Stimulated activated CD4-positive, alpha-beta T cell treated with anti-CD3 and anti-CD28 coated beads, Interleukin-1b, Interleukin-23, amount 100 ng/mL, for 4 hours (primary cell): ENCODE measurements at places on chromosomes 4 and X.

- DNase-seq, result no peak
Measured at GRCh38 chrX:104315555-104315954, 60.8 kb upstream of the ESX1 start.

DNA sequence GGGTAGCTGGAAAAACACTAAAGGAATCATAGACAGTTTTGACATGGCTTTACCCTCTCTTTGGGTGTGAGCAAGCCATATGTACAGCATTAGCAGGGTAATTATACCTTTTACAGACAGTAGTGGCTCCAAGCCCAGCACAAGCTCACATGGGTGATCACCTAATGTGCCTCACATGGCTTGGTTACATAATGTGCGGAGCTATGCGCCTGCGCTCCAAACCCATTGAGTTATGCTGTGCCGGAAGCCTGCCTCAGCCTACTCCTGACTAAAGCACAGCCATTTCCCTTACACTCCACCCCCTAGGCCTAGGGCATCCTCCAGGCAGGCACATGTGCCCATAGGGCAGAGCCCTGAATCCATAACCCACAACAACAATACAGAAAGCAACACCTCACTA lies 6.5 kb upstream of the TSPAN5 start:
- DNase-seq, result no peak

DNA sequence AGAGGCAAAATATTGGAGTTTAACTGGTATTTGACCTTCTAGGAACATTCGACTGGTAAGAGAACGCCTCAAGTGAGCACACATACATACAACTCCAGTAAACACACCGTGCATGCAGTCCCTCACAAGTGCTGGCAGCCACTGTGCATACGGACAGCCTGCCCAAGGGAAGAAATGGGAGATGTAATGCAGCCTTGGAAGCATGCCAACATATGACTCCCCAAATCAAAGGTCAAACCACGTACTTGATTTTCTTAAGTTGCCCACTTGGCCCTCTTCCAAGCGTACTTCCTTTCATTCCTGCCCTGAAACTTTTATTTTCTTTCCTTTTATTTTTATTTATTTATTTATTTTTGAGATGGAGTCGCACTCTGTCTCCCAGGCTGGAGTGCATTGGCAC lies 206.6 kb downstream of the SPRY1 start:
- DNase-seq, result no peak

GRCh38 chr4:126191536-126191935 lies 876.8 kb downstream of the FAT4 start:
- DNase-seq, result no peak

GRCh38 chr4:78601013-78601412 lies 49.4 kb downstream of the ANXA3 start:
- DNase-seq, result no peak

DNA sequence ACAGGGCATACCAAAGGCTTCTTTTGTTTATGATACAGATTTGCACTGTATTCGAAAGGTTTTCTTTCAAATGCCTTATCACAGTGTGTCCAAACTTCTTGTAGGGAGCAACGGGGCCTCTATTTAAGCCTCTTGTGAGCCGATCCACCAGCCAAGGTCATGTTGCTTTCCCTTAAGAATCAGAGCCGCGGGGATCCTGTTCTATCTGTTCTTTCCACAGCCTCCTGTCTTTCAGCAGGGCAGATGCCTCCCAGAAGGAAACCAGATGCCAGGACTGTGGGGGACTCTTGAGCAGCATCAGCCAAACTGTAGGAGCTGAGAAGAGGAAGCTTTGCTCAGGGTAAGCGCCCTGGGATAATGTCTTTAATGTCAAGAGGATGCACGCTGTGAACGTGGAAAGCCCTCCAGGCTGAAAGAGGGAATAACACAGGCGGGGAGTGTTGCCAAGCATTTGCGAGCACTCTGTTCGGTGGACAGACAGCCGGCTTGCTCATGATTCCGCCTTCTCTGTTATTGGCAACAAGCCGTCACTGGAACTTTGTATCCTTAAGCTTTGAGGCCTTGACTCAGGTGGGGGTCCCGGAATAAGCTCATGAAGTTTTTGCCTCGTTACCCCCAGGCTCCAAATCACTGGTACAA lies 279.8 kb upstream of the FRG1 start:
- DNase-seq, result no peak

- no peak for DNase-seq
Measured at GRCh38 chr4:121706595-121707021, 9.8 kb upstream of the ANXA5 start.

GRCh38 chrX:153517946-153518834 lies 748 bp downstream of the ATP2B3 start:
- no peak for DNase-seq

DNA sequence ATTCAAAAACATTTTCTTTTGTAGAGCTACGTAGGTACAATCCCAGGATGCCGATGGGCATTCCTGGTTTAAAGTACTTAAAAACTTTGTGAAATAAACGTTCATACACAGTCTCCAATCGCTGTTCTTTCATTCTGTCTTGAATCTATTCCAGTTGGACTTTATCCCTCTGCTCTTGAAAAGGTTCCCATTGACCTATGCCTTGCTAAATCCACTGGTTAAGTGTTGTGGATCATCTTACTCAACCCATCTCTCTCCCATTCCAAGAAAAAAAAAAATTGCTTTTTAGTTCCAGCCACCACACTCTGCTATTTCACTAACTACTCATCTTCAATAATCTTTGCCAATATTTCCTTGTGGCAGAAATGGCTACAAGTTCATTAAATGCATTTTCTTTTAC lies 542.3 kb upstream of the GRIA3 start:
- no peak for DNase-seq

DNA sequence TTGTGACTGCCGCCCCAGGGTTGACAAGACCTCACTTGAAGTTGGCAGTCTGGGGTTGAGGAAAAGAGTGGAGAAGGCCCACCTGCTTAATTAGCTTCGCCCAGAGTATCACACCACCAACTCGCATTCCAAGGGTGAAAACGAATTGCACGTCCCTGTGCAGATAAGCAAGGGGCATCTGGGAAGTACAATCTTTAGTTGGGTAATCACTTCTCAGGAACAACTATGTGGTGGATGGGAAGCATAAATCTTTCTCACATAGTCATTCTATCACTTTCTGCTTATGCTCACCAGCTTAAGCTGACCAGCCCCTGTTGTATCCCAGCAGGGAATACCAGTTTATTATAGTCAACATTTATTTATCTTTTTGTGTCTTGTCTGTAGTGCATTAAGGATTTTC lies 14.3 kb downstream of the SPCS3 start:
- no peak for DNase-seq

DNA sequence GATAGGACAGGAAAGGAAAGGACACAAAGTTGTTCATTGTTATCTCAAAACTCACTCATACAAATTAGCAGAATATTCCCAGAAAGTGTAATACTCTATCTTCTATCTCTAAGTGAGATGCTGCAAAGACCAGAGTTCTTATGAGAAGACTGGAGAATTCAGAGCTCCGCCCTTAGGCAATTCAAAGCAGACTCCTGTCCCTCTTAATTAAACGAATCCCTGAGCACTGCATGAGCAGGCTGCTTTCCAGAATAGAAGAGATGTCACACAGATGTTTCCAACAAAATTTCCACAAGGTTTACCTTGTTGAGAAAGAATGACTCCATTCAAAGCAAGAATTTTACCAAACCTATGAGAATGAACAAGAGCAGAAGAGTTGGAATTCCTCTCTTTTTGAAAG lies 630.8 kb upstream of the INTU start:
- no peak for DNase-seq

DNA sequence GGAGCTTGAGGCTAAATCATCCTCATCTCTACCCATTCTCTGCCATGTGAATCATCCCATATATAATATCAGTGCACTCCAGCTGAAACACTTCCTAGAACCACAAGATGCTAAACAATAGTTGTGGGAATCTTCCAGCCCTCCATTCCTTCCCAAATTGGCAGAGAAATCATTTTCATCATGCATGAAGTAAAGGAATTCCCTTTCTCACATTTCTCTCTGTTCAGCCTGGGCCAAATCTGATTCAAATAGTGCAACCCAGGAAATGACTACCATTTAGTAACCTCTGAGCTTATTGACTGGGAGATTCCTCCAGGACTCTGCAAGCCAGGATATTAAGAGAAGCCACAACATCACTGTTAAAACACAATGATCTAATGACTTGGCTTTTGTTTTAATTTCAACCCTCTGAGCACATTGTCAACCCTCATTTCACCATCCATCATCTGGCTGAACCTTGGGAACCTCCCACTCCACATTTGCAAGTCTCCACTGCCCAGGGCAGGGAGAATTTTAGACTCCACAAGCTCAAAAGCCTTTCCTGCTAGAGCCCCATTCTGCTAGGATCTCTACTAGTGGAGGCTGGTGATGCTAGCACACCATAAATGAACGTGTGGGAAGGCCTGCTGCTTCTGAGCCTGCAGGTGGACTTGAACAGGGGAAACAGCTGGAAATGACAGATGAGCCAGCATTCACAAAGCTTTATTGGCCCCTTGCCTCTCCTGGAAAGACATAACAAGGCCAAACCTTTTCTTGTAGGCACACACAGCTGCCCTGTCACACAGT lies 133.9 kb downstream of the TET2 start:
- no peak for DNase-seq

DNA sequence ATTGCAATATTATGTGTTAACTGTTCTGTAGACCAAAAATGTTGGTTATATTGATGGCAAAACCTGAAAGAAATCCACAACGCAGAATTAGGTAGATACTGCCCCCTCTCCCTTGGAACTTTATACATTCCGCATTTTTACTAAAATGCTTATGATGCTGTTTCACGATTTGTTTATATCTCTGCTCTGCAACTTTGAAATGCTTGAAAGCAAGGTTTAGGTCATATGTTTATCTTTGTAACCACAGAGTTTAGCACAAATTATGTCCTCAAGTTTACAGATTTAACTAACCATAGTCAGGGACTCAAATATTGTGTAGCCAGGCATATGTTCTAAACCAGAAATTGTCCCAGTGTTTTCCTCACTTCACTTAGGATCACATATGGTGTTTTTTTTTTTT lies 66.1 kb upstream of the H2AZ1 start:
- no peak for DNase-seq

DNA sequence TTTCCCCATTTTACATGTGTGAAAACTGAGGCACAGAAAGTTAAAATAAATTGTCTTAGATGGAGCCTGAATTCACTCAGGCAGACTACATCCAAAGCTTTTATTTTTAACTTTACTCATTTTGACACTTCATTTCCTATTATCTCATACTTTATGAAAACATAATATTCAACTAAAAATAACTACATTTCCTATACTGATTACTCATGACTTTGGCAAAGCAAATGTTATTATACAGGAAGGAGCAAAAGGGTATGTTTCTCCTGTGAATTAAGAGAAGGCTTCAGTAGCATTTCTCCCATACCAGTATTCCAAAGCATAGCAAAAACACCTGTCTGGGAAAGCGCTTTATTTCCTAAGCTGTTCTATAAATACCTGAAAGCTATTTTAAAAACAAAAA lies 178.6 kb downstream of the ADAMTS3 start:
- no peak for DNase-seq

GRCh38 chr4:56681158-56681852 lies at the start of gene HOPX:
Gene HOPX (minus strand): TSS chr4:56681296. CDS start chr4:56657816, 23,480 bp downstream.
- DNase-seq, result peak; percentile 53

GRCh38 chr4:182918044-182918607 lies 940 bp upstream of the DCTD start:
- DNase-seq, result no peak

- DNase-seq, result no peak
Measured at GRCh38 chrX:40011322-40012038, 86.3 kb downstream of the BCOR start.

GRCh38 chr4:154417373-154417673 lies 74.3 kb downstream of the DCHS2 start:
- DNase-seq, result no peak

GRCh38 chr4:118141240-118141639 lies 107.0 kb downstream of the NDST3 start:
- DNase-seq, result no peak

DNA sequence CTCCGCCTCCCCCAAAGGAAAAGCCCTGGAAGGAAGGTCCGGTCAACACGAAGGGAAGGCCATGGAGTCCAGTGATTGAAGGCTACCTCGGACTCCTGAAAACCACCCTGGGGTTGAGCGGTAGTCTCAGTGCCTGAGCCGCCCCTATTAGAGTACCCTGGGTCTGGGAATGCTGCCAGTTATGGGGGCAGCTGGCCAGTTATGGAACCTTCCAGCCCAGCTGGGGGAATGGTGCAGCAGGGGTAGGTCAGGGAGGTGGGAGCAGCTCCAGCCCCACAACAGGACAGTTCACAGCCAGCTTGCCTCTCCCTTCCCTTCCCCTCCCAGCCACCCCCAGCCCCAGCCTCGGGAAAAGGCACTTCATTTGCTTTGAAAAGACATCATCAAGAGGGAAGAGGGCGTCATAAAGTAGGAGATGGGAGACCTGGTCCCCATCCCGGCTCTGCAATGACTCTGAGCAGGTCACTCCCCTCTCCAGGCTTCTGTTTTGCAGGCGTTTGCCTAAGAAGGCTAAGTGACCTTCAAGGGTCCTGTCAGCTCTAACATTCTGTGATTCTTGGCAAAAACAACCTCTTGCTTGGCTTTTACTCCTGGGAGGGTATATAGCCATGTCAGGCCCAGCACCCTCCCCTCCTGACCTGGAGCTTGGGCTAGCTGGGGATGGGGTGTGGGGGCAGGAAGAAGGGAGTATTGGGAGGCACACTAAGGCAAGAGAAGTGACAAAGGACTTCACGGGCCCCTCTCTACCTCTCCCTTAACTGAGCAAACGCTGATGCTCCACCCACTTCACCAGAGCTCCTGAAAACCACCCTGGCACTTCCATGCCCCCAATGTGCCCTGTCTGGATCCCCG lies 8.0 kb downstream of the APLN start:
- no peak for DNase-seq

DNA sequence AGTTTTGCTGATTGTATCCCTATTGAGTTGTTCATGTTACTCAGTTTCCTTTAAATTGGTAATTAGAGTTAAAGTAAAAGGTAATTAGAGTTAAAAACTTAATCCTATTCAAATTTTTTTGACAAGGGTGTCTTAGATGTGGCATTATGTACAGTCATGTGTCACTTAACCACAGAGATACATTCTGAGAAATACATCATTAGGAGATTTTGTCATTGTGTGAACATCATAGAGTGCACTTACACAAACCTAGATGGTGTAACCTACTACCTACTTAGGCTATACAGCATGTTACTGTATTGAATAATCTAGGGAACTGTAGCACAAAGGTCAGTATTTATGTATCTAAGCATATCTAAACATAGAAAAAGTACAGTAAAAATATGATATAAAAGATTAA lies 39.2 kb downstream of the BEX3 start:
- no peak for DNase-seq

DNA sequence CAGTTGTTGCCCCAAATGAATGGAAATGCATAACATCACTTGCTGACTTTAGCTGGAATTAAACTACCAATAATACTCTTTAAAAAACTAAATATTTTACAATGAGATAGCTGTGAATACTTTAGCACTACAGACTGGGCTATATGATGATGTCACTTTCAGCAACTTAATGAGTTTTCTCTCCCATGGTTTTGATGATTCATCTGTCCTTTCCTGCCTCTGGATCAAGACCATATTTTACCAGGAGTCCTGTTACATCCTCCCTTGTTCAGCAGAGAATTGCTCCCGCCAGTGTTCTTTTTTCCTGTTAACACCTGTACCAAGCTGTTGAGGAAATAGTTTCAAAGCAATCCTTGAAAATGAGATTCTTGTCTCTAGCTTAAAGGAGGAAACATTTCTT lies 543.0 kb downstream of the SPRY1 start:
- no peak for DNase-seq
